Activated T-cell treated with anti-CD3 and anti-CD28 coated beads, Interleukin-2, amount 50 U/mL, for 1 hour (primary cell): ENCODE measurements at places on chromosomes 12 and 14.

GRCh38 chr12:118575730-118576129 lies 199.4 kb downstream of the SUDS3 start:
- DNase-seq: no peak

DNA sequence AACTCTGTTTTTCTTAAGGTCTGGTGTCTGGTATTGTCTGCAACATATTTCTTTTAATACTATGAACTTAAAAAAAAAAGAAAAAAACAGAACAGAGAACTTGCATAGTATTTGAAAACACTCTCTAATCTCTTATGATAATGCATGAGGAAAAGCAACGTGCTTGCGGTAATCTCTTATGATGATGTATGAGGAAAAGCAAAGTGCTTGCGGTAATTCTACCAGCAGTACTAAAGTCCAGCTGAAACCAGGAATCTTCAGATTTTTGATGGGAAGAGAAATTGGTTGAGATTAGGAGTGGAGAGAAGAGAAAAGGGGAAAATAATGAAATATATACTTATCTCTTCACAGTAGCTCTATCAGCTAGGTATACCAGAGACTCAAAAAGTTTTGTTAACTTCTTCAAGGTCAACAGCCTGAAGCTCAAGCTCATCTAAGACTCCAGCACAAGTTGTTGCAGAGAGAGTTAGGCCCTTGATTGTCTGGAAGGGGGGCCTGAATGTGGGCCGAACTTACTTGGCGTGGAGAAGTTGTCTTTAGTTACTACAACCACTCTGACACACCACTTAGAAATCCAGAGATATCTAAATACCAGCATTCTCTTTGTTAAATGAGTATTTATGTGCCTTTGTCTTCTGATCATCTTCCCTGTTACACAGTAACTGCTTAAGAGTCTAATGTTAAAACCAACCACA lies 240.4 kb downstream of the PRKD1 start:
- DNase-seq: no peak

DNA sequence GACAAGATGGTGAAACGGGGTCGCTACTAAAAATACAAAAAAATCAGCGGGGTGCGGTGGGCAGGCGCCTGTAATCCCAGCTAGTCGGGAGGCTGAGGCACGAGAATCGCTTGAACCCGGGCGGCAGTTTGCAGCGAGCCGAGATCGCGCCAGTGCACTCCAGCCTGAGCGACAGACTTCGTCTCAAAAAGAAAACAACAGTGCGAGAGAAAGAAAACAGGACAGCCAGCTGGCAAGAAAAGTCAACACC lies 633 bp upstream of the RNU4-2 start:
- DNase-seq: no peak

DNA sequence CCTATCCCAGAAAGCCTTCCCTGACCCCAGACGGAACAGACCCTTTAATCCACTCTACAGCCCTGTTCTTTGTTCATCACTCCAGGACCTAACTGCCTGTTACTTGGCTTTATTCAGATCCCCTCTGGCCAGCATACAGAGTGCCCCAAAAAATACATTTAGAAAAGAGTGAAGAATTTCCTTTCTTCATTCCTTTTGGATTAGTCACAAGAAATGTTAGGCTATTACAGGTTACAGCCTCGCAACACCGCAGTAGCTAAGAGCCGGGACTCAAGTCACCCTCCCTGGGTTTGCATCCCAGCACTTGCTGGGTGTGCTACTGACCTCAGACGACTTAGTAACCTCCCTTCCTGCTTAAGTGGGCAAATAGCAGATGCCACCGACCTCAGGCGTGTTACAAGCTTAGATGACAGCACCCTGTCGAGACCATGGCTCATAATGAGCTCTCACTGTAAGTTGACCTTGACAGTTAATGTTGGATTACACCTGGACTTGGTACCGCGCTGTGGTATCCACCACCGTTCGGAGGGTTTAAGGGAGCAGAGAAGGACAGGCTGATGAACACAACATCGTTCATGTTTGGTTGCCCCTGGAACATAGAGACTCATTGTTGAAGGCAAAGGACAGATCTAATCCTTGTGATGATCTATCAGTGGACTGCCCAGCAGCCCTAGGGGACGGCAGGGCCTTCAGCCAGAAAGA lies 12.9 kb downstream of the GLRX5 start:
- no peak for DNase-seq

- DNase-seq: no peak
These were observed 46.5 kb upstream of the GPR68 start for GRCh38 chr14:91290986-91291385.

GRCh38 chr14:73634011-73634833 lies 10.6 kb upstream of the DNAL1 start:
- DNase-seq: peak; percentile 20

DNA sequence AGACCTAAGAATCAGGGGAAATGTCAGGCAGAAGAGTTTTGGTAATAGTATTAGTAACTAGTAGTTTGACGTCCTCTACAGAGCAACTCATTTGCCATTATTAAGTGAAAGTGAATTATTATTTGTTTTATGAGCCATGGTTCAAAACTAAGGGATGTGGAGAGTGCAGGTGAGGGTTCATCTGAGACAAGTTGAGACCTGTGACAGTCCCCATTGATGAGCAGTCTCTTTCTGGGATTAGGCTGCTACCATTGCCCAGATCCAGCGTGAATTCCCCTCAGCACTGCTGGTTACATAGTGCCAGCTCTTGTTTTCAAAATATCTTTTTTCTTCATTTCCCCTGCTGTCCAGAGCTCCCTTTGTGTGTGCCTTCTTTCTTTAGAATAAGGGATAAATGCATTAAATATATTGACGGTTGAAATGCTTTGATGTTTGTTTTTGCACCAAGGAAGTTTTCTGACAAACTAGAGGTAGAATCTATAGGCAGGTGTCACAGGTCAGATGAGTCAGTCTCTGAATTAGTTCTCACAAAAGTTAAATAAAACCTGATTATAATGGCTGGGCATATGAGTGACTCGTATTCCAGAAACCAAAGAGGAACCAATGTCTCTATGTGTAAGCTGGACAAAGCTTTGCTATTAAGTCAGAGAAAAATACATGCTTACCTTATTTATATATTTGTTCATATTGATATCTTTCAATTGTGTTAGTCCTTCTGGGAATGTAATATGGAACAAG lies 381.4 kb downstream of the TMEM117 start:
- DNase-seq: no peak

DNA sequence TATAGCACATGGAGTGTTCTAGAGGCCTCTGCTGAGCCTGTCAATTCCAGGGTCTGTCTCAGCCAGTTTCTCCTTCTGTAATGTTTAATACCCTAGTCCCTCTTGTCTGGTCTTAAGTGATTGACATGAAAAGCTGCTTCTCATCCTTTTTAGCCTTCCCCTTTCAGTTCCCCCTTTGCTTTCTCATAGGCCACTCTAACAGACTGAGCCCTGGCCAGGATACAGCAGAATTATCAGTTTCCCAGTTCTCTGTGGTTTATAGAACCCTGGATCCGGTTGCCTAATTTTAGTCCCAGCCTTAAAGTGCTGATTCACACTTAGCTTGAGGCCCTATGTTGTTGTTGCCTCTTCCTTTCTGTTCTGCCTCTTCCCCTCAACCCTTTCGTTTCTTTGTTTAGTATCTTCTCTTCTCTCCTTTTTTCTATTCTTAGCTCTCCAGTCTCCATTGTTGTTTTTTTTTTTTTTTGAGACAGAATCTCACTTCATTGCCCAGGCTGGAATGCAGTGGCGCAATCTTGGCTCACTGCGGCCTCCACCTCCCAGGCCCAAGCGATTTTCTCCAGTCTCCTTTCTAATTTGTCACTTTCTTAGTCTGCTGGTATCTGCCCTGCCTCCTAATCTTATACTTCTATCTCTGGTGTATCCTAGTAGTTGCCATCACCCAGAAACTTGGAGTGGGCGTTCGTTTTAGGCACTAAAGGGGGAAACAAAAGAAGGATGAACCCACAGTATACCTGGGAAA lies 2.9 kb upstream of the BIN2 start:
- no peak for DNase-seq

GRCh38 chr14:101234244-101234937 lies 326.9 kb upstream of the DIO3 start:
- no peak for DNase-seq

- DNase-seq: peak; percentile 24
These were observed 88.3 kb downstream of the BCL11B start for GRCh38 chr14:99183716-99184115.

DNA sequence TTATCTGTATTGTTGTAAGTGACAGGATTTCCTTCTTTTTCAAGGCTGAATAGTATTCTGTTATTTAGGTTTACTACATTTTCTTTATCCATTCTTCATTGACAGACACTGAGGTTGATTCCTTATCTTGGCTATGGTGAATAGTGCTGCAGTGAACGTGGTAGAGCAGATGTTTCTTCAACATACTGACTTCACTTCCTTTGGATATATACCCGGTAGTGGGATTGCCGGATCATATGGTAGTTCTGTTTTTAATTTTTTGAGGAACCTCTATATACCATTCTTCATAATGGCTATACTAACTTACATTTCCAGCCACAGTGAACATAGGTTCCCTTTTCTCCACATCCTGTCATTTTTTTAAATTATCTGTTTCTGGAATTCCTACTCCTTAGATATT lies 21.8 kb downstream of the DERA start:
- no peak for DNase-seq

- DNase-seq: no peak
These were observed 831.1 kb downstream of the LRFN5 start for GRCh38 chr14:42437809-42438208.

GRCh38 chr14:32727832-32728231 lies 210.8 kb upstream of the NPAS3 start:
- DNase-seq: no peak

DNA sequence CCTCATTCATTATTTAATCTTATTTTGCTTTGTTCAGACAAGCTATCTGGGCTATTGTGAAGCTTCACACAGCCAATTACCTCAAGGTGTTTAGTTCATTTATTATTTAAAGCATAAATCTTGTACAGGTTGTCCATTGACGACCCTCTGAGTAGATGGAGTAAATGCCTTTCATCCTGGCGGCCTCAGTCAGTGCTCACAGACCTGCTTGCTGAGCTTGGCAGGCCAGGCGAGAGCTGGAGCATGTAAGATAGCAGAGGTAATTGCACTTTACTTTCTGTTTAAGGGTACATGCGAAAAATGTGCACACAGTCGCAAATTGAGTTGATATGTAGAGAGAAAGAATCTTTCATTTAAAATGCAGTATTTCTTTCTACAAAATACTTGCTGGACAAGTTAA lies 224.4 kb downstream of the NPAS3 start:
- no peak for DNase-seq

GRCh38 chr12:102300824-102301461 lies 103.3 kb upstream of the PMCH start:
- no peak for DNase-seq

- DNase-seq: no peak
These were observed 96.8 kb upstream of the DACT1 start for GRCh38 chr14:58540749-58541632.

GRCh38 chr12:28383368-28383767 lies 193.1 kb downstream of the CCDC91 start:
- DNase-seq: no peak

DNA sequence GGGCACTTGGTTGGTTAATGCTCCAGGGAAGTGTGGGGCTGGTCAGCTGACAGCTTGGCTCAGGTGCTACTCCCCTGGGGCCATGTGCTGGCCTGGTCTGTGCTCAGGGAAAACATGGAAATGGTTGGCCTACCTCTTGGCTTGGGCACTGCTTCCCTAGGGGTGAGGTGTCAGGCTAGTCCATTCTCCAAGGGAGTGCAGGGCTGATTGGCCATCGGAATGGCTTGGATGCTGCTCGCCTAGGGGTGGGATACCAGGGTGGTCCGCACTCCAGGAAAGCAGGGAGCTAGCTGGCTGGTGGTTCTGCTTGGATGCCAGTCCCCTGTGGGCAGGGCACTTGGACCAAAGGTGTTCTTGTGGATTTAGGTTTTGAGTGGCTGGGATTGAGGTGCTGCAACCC lies 245.7 kb downstream of the RAD51B start:
- no peak for DNase-seq

DNA sequence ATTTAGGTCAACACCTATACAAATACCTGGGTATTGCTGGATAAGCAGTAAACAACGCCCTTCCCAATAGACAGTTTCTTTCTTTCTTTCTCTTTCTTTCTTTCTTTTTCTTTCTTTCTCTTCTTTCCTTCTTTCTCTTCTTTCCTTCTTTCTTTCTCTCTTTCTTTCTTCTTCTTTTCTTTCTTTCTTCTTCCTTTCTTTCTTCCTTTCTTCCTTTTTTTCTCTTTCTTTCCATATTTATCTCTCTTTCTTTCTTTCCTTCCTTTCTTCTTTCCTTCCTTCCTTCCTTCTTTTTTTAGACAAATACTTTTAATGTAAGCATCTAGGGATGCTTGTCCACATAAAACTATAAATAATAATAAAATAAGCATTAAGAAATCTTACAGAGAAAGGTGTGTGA lies 123.2 kb downstream of the KCNK10 start:
- DNase-seq: no peak

DNA sequence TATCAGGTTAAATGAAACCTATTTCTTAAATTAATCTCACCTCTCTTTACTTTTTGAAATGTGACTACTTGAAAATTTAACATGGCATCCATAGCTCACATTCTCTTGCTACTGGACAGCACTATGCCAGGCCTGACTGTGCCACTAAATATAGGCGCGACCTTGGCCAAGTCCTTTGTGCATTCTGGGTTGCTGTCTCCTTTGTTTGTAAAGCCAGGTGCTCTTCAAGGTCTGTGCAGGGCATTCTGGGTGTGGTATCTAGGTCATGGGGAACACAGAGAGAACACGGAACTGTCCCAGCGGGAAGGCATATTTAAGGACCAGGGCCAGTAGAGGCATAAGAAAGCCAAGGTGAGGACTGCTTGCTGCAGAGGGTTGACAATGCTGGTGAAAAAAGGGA lies 121.2 kb downstream of the ZNF664 start:
- no peak for DNase-seq

GRCh38 chr14:103520657-103521437 lies 1.8 kb downstream of the CKB start:
- DNase-seq: peak; percentile 74

DNA sequence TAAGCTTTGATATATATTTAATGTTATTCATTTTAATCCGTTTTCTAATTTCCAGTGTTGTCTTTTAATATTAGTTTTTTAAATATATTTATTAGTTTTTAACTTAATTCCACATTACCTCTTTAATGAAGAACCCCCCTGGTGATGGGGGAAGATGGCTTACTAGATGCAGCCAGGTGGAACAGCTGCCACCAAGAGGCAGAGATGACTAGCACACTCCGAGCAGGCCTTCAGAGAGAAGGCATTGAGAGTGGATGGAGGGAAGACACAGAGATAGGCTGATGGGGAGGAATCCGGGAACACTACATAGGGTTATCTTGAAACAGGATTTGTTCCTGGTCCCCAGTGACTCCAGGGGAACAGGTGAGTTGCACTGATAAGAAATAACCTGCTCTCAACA lies 771.6 kb downstream of the LRFN5 start:
- DNase-seq: no peak

DNA sequence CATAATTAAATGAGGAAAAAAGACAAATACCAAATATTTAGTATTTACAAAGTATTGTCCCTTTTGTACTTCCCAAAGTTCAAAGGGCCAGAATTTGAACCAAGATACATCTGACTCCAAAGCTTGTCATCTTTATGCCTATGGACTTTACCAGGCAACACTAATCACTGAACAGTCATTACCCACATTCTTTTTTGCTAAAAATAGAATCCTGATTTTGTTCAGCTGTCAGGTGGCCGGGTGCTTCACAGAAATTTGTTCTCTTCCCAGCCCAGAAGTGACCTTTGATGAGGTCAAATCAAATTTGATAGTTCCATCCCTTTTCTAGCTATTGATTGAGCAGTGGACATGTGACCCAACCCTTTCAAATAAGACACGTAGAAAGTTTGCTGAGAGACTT lies 121.6 kb downstream of the LLPH start:
- DNase-seq: no peak

- peak; percentile 83 for DNase-seq
These were observed 846.7 kb downstream of the TMEM121 start for GRCh38 chr14:106372870-106373652.
